ENCODE measurements at places on chromosomes 5 and 9.

DNA sequence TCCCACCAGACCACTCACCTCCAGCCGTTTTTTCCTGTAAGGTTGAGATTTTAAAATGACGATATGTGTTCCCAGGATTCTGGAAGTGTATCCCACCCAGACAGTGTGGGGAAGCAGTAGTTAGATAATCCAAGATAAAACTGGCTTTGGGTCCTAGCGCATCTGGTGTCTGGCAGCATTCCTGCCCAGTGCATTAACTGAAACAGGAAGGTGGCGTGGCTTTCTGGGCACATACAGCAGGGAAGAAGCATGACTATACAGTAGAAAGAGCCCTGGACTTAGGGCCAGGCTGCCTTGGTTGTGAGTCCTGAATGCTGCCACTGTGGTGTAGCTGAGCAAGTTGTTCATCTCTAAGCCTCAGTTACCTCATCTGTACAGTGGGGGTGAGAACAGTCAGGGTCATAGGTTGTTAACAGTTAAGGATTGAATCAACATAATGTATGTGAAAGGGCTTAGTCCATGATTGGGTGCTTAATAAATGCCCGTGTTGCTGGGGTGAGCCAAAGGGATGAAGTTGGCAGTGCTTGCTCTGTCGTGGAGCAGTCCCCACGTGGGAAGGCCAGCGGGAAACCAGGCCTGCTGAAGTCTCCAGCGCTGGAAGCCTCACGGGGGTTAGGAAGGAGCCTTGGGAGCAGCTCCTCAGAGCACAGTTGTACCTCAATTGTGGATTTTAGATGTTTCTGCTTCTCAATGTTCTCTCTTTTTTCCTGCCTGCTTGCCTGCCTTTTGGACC, 18.0 kb downstream of the CLTA start:
- no peak for DNase-seq

GRCh38 chr5:32392039-32392438, 52.5 kb downstream of the ZFR start:
- no peak for DNase-seq

DNA sequence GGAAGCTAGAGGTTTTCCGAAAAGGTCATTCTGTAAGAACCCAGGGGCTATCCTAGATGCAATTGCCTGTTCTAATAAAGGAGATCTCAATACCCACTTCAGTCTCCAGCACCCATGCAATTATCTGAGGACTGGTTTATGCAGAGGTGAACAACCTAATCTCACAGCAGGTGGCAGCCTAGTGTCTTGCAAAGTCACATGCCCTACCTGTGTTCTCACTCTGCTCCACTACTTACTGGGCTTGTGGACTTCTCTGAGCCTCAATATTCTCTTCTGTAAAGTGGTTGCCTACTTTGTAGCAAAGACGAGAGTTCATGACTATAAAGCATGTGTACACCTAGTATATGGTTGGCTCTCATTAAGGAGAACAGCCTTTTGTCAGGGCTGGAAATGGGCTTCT, 21.0 kb upstream of the ALDH1B1 start:
- no peak for DNase-seq

GRCh38 chr5:154962494-154962893, 21.6 kb downstream of the MRPL22 start:
- DNase-seq = no peak

DNA sequence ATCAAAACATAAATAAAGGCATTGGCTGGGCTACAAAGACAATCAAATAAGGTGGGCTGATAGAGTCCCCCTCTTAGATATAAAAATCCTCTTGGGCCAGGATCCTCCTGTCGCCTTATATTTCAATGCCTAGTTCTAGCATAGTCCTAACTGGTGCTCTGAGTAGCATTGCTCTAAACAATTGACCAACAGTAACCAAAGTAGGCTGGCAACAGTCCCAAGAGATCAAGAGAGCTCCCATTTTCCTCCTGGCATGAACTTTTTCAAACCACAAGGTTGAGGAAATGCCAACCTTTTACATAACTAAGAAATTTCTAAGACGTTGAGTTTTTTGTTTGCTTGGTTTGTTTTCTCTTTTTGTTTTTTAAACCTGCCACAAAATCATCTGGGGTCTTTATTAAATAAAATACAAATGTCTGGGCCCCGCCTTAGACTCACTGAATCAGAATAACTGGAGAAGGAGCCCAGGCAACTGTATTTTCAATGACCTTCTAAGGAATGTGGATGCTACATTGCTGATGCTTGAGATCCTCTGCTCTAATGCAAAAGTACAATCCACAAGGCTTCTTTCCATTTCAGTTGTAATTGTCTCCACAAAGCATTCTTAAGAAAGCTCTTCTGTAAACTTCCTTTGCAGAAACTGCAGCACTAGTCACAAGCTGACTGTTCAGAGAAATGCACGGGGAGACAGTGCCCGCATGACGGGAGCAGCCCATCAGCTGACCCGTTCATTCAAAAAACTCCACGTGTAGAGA, 2.9 kb downstream of the SLC45A2 start:
- DNase-seq = no peak

GRCh38 chr5:10655161-10655971, 91.5 kb downstream of the ANKRD33B start:
- DNase-seq = no peak

DNA sequence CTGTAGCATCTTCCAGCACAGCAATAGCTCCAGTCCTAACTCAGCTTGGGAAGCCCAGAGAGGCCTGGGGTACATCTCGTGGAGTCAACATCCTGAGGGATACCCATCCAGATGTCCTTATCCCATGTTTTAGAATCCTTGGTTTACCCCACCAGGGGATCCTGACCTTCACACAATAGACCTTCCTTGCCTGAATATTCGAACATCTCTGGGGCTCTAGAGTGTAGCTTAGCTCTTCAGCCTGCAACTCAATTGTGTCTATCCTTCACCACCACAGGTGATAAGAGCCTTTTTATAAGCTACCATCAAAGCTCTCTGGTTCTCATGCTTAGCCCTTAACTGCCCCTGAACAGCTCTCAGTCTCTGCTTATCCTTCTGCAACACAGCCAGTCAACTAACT, 7.5 kb upstream of the RALGPS1 start:
- no peak for DNase-seq

DNA sequence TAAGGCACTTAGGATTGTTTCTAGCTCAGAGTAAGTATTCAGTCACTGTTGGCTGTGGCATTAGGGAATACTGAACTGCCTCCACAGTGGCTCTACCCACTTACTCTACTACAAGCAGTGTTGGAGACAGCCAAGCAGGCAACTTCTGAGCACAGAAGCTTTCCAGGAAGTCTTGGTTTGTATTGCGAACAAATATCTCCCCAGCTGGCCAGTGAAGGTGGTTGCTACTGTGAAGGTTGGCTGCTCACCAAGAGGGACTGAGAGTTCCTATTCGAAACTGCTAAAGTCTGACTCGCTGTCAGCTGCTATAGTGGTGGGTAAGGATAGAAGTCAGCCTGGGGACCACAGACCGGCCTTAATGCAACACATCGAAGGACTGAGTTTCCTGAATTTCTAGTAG, 319.1 kb downstream of the KIF4B start:
- no peak for DNase-seq

DNA sequence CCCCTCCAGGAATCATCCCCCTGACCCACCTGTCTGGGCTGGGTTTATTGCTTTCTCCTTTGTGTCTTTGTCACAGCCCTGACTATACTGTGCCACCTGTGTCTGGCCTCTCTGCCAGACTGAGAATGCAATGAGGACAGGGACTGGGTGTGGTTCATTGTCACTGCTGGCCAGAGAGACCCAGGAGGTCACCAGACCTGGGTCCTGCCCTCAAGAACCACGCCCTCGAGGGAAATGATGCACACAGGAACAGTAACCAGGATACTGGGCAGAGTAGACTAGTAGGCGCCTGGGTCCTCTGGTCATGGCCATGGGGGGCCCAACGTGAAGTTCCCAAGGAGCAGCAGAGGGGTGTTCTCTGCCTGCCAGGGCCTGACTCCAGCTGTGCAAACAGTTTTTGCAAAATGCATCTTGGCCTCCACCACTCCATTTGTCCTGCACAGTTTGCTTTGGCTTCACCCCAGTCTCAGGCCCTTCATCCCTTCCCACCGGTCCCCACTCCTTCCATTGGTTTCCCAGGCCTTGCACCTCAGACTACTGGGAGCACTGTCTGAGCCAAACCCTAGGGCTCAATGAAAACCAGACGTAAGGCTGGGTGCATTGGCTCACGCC, 17.8 kb downstream of the RGS3 start:
- DNase-seq = no peak

DNA sequence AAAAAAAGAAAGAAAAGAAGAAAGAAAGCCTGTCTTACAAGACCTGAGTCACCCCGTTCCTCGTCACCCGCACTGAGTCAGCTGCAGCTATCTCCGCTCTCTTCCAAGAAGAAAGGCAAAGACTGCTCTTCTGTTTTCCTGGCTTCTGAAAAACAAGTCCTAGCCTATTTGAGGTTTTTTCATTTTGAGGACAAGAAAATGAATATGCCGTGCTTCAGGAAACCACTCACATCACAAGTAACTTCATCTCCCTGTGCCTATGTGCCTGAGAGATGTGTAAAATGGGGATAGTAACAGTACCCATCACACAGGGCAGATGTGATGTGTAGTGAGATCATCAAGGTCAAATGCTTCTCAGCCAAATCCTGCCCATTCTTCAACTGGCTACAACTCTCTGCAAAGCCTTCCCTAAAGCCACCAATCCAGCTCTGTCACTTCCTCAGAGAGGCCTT, 78.4 kb downstream of the GLDC start:
- DNase-seq = no peak

- DNase-seq = no peak
These were observed 78.8 kb downstream of the GPR21 start for GRCh38 chr9:123112015-123112975.

DNA sequence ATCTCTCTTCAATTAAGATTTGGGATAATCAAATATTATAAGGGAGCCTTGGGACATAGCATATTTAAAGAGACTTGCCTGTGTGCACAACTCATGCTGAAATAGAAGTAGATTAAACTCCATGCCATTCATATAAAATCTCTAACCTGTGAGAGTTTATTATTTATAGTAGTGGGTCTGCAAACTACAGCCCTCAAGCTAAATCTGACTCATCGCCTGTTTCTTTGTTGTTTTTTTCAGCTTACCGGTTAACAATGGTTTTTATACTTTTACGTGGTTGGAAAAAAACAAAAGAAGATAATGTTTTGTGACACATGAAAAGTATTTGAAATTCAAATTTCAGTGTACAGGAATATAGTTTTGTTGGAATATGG, 61.9 kb upstream of the GHR start:
- no peak for DNase-seq

DNA sequence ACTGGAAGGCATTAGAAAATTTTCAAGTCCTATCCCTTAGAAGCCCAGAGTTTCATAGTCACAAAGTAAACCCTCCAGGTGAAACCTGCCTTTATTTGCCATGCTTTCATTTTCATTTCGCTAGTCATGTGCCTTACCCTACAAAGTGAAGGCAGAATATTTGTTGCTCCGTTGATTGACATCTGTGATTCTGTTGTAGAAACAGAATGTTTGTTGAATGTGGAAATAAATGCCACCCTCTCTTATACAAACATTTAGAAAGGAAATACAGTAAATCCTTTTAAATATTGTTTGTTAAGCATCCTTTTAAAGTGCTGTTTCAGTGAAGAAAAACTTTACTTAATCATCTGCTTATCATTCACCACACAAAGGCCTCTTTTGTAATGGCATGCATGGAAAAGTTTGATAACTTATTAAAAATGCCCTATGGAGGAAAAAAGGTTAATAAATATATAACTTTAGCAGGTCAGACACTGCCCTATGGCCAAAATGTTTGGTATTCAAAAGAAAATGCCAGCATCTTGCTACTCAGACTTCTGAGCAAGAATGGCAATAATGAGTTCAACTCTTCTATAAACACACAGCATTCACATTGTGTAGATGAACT, 34.3 kb upstream of the CAST start:
- no peak for DNase-seq

DNA sequence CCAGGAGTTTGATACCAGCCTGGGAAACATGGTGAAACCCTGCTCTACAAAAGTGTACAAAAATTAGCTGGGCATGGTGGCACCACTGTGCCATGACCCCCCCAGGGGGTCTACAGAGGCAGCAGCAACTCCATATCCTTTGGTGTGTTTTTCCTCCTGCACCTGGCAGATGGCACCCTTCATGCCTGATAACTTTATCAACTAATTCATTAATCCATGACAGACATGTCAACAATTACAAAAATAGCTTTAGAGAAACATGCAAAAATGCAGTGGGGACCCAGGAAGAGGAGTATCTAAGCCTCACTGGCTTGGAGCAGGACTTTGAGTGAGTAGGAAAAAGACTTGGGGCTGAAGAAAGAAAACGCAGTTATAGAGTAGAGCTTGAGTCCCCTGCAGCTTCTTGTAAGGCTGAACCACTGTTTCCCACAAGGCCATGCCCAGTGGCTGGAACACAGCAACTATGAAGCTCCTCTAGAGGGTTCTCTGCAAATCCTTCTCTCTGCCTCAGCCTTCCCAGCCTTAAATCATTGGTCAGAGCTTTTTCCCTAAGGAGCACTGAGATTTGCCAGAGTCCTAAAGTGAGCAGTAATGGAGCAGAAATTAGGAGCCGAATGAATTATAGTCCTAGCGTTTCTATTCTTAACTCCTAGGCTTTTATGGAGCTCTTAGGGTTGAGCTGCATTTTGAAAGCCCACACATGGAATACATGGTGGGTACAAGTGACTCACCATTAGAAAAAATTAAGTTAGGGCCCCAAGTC, 25.5 kb upstream of the B4GALT1 start:
- no peak for DNase-seq

DNA sequence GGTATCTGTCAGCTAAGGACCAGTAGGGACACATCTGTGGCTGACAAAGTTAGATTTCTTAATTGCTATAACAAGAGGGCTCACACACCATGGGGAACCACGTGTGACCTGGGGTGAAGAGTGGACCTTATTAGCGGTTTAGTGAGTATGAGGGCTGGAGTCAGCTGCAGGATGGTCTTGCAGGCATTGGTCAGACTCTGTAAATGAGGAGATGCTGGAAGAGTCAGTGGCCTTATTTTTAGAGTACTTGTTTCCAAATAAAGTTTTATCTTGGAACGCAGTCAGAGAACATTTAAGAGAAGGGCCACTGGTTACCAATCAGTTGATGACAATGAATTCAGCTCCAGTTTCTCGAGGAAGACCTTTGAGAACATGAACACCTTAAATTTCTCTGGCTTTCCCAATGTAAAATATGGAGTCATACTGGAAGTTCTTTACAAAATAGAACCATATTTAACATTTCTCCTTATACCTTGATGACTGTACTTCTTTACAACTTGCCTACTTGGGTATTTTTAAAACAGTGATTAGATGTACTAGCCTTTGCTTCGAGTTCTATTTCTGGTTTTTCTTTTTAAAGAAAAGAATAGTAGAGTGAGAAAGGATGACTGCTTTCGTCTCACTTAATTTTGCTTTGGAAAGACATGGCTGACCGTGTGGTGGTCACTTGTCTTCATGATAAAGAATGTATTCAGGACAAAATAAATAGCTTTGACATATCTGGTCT, 185.9 kb upstream of the S1PR3 start:
- DNase-seq = no peak

GRCh38 chr5:111227226-111227782, 3.1 kb downstream of the CAMK4 start:
- DNase-seq = no peak

DNA sequence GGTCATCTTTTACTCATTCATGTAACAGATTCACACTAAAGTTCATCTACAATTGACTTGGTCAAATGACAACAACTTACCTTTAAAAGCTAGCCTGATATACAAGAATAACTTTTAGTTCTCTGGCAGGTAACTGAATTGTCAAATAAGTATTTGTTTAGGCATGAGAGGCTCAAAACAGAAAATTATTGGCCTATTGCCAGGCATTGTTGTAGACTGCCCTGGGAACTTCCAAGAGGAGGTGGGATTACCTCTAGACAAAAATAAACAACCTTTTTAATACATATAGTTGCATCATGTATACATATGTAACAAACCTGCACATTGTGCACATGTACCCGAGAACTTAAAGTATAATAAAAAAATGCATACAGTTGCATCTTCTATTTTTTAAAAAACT, 18.2 kb upstream of the SLCO4C1 start:
- DNase-seq = no peak
